ENCODE measurements at places on chromosomes 5 and 9.

GRCh38 chr5:55232985-55233928 is at the start of gene CCNO:
Gene CCNO (minus strand): TSS chr5:55233608. CDS start chr5:55233523, 85 bp downstream.
- peak; percentile 64 for DNase-seq

GRCh38 chr9:81680006-81680405 is 9.3 kb downstream of the TLE1 start:
- no peak for DNase-seq

DNA sequence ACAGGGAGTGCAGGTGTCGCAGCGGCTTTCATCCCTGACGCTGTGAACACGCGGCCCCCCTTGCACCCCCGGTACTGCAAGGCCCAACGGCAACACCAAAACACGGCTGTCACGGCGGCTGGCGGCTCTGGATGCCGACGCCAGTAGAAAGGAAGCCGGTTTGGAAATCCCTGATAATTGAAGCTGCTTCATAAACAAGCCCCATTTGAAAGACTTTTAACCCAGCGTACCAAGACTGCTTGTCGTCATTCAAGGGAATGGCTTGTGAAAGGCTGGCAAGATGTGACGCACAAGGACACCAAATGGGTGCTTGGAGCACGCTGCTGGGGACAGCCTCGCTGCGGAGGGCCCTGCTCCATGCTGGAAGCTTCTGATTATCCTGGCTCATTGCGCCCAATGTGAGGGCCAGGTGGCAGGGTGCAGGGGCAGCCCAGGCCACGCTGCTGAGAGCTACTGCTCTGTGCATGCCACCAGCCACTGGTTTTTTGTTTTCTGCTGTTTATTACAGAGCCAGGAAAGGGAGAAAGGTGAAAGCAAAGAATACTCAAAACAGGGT is 63.1 kb downstream of the GTF3C4 start:
- no peak for DNase-seq

GRCh38 chr5:122656160-122656559 is 118.7 kb upstream of the SNX2 start:
- no peak for DNase-seq

DNA sequence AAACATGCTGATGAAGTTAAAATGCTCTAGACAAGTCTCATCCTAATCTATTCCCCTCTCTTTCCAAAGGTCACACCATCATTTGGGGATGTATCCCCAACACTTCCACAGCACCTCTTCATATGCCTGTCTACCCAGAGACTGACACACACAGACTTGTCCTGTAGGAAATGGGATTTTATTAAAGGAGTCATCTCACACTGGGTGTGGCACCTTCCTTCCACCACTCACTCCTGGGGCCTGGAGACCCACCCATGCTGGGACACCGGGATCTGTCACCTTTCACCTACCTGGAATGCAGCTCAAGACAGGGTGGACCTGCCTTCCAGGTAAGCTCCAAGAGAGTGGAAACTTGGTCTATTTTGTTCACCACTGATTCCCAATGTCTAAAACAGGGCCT is 99.4 kb upstream of the HAND1 start:
- no peak for DNase-seq

DNA sequence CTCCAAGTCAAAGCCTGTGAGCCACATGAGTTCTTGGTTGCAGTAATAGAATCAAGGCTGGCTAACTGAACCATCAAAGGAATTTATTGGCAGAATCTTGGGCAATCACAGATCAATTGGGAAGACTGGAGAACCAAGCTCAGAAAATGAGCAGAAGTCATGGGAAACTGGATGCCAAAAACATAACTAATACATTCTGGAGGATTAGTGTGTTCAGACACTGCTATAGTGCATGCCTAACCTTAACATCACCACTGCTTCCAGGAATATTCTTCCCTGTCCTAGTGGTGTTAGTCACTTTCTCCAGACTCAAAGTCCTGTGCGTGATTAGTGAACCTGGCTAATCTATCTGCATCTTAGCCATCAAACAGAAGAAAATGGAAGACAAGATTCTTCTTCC is 843.7 kb downstream of the EFNA5 start:
- no peak for DNase-seq

DNA sequence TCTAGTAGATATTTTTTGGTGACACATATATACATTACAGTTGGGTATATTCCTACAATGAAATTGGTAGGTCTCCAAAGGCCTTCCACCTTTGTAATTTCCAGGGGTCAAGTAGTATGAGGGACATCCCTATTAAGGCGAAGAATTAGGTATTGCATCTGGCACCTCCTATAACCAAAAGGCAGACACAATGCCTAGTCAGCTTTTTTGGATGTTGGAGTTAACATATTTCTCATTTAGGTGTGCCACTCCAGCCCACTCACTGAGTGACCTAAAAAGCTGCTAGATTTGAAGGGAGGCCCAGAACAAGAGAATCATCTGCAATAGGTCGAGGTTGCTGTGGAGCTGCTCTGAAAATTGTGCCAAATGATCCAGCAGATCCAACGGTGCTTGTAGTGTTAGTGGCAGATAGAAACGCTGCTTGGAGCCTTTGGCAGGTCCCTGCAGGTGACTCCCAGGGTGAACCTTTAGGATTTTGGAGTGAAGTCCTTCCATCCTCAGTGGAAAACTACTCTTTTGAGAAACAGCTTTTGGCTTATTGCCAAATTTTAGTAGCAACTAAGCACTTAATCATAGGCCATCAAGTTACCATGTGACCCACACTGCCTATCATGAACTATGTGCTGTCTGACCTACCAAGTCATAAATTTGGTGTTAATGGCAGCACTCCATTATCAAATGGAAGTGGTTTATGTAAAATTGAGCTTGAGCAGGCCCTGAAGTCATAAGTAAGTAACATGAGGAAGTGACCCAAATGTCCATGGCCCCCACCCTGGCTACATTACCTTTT is 15.7 kb upstream of the FNIP1 start:
- DNase-seq = no peak

GRCh38 chr9:96068511-96068910 is 193.0 kb downstream of the ERCC6L2 start:
- DNase-seq = no peak

DNA sequence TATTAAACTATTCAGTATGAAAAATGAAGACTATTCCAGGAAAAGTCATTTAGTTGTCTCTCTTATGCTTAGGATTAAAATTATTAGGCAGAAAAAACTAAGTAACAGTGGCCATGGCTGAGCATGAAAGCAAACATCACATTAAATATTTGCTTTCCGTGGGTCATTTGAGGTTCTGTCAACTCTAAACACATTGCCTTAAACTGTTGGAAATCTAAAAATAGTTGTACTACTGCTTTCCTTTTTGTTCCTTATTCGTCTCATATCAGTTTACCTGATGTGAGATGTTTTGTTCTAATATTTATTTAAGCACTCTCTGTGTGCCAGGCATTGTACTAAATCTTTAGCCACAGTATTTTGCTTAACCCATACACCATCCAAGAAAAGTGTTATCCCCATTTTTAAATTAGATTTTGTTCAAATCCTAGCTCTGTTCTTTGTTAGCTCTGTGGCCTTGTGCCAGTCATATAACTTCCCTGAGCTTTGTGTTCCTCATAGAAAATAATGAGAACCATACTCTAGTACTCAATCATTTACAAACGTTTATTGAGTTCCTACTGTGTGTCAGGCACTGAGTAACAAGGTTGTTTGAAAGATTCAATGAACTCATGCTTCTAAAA is 18.7 kb upstream of the ZNF608 start:
- no peak for DNase-seq

DNA sequence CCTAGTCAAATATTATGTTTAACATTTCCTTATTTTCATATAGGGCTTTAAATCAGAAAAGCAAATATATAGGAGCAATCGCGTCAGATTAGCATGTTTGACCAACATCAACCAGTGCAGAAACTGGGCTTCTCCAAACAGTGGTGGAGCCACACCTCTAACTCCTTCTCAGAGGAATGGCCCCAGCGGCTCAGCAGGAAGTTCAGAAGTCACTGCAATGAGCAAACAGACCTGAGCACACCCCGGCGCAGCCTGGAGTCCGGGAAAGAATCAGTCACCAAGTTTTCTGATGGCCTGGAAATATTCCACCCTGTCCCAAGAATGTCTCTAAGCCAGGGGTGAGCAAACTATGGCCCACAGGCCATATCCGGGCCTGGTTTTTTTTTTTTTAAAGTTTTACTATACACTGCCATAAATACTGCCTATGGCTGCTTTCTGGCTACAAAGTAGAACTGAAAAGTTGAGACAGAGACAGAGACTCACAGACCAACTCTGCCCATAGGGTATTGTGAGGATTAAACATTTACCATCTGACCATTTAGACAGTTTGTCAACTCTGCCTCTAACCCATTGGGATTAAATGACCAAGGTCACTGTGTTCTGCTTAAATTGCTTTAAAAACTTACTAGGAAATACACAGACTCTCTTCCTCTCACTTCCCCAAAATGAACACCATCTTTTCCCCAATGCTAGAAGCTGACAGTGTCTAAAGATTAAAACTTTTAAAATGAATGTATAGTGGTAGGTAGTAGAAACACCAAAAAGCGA is 5.4 kb downstream of the GOLM1 start:
- no peak for DNase-seq

DNA sequence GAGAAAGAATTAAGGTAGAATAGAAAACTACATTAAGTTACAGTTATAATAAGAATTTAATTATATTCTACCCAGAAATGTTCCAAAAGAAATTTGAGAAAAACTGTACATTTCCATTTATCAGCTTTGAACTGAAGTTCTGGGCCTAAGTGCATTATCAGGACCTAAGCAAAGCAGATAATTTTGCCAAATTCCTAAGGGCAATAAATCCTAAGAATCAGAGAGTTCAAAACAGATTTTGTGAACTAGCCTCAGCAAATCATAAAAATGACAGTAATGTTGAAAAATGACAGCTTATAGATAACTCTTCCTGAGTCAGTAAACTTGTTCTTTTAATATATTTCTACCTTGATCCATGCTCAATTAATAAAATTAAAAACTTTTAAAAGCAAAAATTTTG is 662.1 kb upstream of the CDH9 start:
- DNase-seq = no peak

GRCh38 chr9:20441711-20442423 is 180.4 kb downstream of the MLLT3 start:
- DNase-seq = no peak

GRCh38 chr5:135234242-135234641 is 164.8 kb downstream of the MACROH2A1 start:
- DNase-seq = no peak

GRCh38 chr9:136629879-136630661 is 32.6 kb upstream of the EGFL7 start:
- DNase-seq = peak; percentile 73

- no peak for DNase-seq
These were observed 1175.5 kb downstream of the DTWD2 start for GRCh38 chr5:117812861-117813260.

GRCh38 chr5:127612441-127613141 is 36.3 kb upstream of the CTXN3 start:
- no peak for DNase-seq
